Transverse colon (tissue), 4 donors: ENCODE measurements at places on chromosomes 11 and 22.
A peak's percentile ranks its signal among the peaks of the same experiment; 100 is the strongest.

DNA sequence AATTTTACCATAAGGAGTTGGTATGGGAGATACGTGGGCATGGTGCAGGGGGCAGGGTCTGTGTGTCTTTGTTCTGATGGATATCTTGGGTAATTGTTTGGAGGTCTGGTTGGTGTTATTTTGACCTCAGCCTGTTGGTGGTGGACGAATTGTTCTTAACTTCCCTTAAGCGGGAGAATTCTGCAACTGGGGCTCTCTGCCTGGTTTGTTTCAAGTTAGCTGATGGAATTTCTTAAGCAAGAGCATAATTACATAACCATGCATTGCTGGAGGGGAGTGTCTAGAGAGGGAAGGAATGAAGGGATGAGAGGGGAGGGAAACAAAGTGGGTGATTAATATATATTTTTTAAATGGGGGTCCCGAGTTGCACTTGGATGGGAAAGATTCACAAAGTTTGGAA is 908.5 kb upstream of the RAG2 start:
- no peak overlapping the region for H3K4me3 ChIP-seq
- no peak overlapping the region for H3K27ac ChIP-seq
- H3K4me1 ChIP-seq = no peaks in the 10 kb centered on the region
- no peaks in the 10 kb centered on the region for H3K36me3 ChIP-seq
- H3K27me3 ChIP-seq = no peaks in the 10 kb centered on the region

- no peaks in the 10 kb centered on the region for H3K36me3 ChIP-seq
- H3K4me3 ChIP-seq = no peak overlapping the region
- H3K4me1 ChIP-seq = peaks cover 9% of the 10 kb centered on the region
- H3K27ac ChIP-seq = peak overlapping the region; percentile 84
- no peak for DNase-seq
- H3K27me3 ChIP-seq = no peaks in the 10 kb centered on the region
Observed at GRCh38 chr11:74696500-74696899, 34.7 kb downstream of the CHRDL2 start.

DNA sequence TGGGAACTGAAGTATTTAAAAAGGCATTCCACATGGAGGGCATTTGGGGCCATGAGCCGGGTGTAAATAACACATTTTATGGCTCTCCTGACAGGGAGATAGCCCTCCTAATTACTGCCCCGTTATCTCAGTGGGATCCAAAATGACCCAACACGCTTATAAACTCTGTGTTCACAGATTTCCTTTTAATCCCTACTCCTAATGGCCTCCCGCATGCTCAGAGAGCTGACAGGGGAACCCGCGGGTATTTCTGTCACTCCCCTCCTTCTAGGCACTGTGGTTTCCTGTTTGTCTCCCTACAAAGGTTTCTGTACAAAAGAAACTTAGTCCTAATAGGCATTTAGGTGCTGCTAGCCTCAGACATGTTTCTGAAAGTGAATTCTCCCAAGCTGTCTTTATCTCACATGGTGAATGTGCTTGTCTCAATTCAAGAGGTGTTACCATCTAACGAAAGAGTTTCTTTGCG is 202.8 kb upstream of the SEZ6L start:
- H3K27ac ChIP-seq = no peak overlapping the region
- no peaks in the 10 kb centered on the region for H3K36me3 ChIP-seq
- peaks cover 6% of the 10 kb centered on the region for H3K27me3 ChIP-seq
- no peak overlapping the region for H3K4me3 ChIP-seq
- H3K4me1 ChIP-seq = no peaks in the 10 kb centered on the region

GRCh38 chr11:119491753-119492510 is 69.0 kb upstream of the THY1 start:
- H3K27me3 ChIP-seq = no peaks in the 10 kb centered on the region
- no peaks in the 10 kb centered on the region for H3K4me1 ChIP-seq
- no peak for DNase-seq
- H3K27ac ChIP-seq = no peak overlapping the region

GRCh38 chr11:120188811-120189455 is 21.9 kb upstream of the OAF start:
- H3K36me3 ChIP-seq = no peaks in the 10 kb centered on the region
- H3K4me3 ChIP-seq = no peak overlapping the region
- no peak for DNase-seq

GRCh38 chr22:29679316-29679715 is 40.5 kb upstream of the CABP7 start:
- no peaks in the 10 kb centered on the region for H3K27me3 ChIP-seq
- H3K4me3 ChIP-seq = no peak overlapping the region
- no peak overlapping the region for H3K27ac ChIP-seq

DNA sequence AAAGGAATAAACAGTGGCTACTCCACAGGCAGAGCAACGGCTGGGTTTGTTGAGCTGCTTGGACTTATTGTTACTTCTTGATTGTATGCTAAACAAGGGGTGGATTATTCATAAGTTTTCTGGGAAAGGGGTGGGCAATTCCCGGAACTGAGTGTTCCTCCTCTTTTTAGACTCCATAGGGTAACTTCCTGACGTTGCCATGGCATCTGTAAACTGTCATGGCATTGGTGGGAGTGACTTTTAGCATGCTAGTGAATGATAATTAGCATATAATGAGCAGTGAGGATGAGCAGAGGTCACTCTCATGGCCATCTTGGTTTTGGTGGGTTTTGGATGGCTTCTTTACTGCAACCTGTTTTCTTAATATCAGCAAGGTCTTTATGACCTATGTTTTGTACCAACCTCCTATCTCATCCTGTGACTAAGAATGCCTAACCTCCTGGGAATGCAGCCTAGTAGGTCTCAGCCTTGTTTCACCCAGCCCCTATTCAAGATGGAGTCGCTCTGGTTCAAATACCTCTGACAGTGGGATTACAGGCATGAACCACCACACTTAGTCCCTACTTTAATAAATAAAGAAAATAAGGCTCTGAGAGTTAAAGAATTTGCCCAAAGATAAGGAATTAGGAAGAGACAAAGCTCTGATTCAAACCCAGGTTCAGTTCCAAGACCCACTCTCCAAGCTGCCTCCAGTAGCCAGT is 65.6 kb upstream of the CLMP start:
- peaks cover 7% of the 10 kb centered on the region for H3K27me3 ChIP-seq
- no peak overlapping the region for H3K27ac ChIP-seq
- peaks cover 2% of the 10 kb centered on the region for H3K4me1 ChIP-seq
- no peak overlapping the region for H3K4me3 ChIP-seq

GRCh38 chr11:43583548-43583947 is 97.0 kb upstream of the HSD17B12 start:
- peaks cover 88% of the 10 kb centered on the region for H3K27me3 ChIP-seq
- no peaks in the 10 kb centered on the region for H3K36me3 ChIP-seq
- DNase-seq = no peak
- no peak overlapping the region for H3K27ac ChIP-seq

DNA sequence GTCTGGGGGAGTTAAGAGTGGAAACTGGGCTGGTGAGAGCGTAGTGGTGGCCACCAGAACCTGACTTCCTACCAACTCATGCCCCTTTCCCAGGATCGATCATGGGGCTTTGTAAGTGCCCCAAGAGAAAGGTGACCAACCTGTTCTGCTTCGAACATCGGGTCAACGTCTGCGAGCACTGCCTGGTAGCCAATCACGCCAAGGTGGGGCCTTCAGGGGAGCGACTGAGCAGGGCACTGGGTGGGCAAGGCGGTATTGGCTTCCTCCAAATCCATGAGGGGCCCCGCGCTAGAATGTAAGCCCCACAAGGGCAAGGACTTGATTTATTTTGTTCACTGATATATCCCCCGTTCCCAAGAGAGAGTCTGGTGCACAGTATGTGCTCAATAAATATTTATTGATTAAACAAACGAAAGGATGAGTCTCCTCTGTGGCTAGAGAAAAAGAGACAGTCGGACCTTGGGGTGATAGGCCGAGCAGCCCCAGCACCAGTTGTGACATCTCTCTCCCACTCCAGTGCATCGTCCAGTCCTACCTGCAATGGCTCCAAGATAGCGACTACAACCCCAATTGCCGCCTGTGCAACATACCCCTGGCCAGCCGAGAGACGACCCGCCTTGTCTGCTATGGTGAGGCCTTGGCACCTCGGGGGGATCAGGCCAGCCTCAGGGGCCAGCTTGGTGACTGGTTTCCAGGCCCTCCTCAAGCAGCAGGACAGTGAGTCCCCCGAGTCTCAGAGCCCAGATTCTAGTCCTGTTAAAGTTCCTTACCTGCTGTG is 765 bp downstream of the ZFPL1 start:
- peak overlapping the region; percentile 91 for H3K27ac ChIP-seq
- no peaks in the 10 kb centered on the region for H3K27me3 ChIP-seq
- no peaks in the 10 kb centered on the region for H3K36me3 ChIP-seq
